ENCODE measurements at places on chromosomes 3 and 15.

- no peak for DNase-seq
Measured at GRCh38 chr15:65836665-65837064, 32.6 kb upstream of the RAB11A start.

DNA sequence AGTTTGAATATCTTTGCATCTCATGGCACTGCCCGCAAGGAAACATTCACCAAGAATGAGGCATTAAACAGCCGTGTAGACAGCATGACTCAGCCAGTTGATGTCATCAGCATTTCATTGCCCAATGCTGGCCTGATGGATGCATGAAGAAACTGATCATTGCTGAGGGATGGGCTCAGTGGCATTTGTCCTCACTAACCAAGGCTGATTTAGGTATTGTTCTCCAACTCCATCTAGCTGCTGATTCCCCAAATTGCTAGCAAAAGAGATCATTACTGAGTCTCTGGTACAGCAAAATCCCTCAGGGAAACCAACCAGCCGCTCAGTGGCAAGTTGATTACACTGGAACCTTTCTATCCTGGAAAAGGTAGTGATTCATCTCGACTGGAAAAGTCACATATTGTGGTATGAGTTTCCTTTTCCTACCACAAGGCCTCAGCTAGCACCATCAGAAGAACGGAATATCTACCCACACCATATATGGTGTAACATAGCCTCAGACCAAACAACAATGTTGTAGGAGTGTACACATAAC, 186.5 kb upstream of the GAP43 start:
- DNase-seq = no peak

GRCh38 chr15:38479756-38480155, 25.8 kb downstream of the FAM98B start:
- no peak for DNase-seq

- no peak for DNase-seq
Measured at GRCh38 chr3:152185891-152186630, 82.7 kb upstream of the MBNL1 start.

DNA sequence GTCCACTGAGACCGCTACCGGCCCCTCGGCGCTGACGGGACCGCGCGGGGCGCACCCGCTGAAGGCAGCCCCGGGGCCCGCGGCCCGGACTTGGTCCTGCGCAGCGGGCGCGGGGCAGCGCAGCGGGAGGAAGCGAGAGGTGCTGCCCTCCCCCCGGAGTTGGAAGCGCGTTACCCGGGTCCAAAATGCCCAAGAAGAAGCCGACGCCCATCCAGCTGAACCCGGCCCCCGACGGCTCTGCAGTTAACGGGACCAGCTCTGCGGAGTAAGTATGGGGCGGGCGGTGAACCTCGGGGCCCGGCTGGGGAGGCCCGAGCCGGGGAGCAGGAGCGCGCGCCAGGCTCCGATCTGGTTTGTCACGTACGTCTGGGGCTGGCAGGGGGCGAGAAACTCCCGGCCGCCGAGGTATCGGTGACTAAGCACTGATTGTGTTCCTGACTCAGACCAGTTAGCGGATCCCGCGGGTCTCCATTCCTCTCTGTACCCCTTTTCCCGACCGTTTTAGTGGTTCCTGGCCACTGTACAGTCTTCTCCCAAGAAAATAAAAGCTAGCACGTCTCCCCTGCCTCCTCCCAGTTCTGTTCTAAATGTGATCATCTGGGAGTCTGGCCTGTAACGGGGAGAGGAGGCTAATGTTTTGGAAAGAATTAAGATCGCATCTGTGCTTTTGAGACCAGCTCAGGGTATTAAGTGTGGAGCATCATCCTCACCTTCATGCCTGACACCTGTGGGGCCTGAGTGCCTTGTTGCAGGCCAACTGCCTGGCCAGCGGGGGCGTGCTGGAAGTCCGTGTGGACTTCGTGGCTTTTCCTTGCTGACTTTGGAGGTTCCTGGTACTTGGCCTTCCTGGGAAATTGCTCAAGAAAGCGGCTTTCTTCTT, 691 bp downstream of the MAP2K1 start:
- peak; percentile 84 for DNase-seq
